Left cardiac atrium (tissue), 4 donors: ENCODE measurements at places on chromosomes 11 and 22. TPM values are rescaled to one million over a fixed set of nuclear protein-coding genes. Genes with fewer than 3 reads are reported as not detected.

Gene UQCR10
- 229 TPM for total RNA-seq

Gene AIP
- 51.2 TPM for total RNA-seq

Gene KCNK4
- not detected for total RNA-seq

Gene RTN4R
- total RNA-seq: 1.8 TPM

Gene HBG2
- not detected for total RNA-seq

Gene OR5B21
- not detected for total RNA-seq

Gene GLYATL1
- total RNA-seq: not detected

Gene PARVG
- 9.5 TPM for total RNA-seq

Gene MMP12
- total RNA-seq: not detected

Gene CALCA
- not detected for total RNA-seq

Gene OR52H1
- total RNA-seq: not detected

Gene PHF21B
- total RNA-seq: 0.71 TPM

Gene XKR3
- total RNA-seq: not detected

Gene KLHL35
- 1.2 TPM for total RNA-seq

Gene PRG3
- not detected for total RNA-seq

Gene TRABD
- total RNA-seq: 19.6 TPM

Gene FAM227A
- total RNA-seq: 0.68 TPM

Gene TPBGL
- 0.21 TPM for total RNA-seq

Gene GUCY1A2
- total RNA-seq: 7.1 TPM

Gene FOLR1
- not detected for total RNA-seq

Gene CCDC86
- total RNA-seq: 8.7 TPM

Gene AP5B1
- 9.2 TPM for total RNA-seq

Gene NTM
- total RNA-seq: 37.4 TPM

Gene MRE11
- total RNA-seq: 10.0 TPM

Gene TMEM80
- total RNA-seq: 11.3 TPM

Gene PICK1
- total RNA-seq: 19.4 TPM
